ENCODE measurements at places on chromosomes 1 and 21.

DNA sequence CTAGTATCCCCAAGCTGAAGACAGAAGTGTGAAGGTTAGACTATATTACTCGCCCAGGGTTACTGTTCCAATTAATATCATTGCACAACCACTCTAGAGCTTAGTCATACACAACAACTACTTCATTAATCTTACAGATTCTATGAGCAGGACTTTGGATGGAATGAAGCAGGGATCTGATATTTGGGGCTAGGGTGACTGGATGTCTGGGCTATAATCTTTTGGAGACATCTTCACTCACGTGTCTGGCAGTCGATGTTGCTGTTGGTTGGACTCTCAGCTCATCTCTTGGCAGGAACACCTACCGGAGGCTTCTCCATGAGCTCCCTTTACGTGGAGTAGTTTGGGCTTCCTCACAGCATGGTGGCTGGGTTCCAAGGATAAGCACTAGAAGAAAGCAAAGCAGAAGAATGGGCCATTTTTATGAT lies 519.2 kb upstream of the B3GALT2 start:
- no peak for DNase-seq

- DNase-seq = no peak
These were observed 52.5 kb downstream of the ERI3 start for GRCh38 chr1:44302541-44302940.

- DNase-seq = no peak
These were observed 688.6 kb upstream of the ADGRL4 start for GRCh38 chr1:79695138-79695537.

- no peak for DNase-seq
These were observed 121.4 kb upstream of the GORAB start for GRCh38 chr1:170410401-170411166.

- DNase-seq = no peak
These were observed 22.4 kb upstream of the CCDC27 start for GRCh38 chr1:3729594-3730542.

Data from stimulated activated CD4-positive, alpha-beta T cell treated with anti-CD3 and anti-CD28 coated beads, Interleukin-1b, Interleukin-23, amount 100 ng/mL, for 1 hour (primary cell).